ENCODE measurements at places on chromosomes 12 and 14.

DNA sequence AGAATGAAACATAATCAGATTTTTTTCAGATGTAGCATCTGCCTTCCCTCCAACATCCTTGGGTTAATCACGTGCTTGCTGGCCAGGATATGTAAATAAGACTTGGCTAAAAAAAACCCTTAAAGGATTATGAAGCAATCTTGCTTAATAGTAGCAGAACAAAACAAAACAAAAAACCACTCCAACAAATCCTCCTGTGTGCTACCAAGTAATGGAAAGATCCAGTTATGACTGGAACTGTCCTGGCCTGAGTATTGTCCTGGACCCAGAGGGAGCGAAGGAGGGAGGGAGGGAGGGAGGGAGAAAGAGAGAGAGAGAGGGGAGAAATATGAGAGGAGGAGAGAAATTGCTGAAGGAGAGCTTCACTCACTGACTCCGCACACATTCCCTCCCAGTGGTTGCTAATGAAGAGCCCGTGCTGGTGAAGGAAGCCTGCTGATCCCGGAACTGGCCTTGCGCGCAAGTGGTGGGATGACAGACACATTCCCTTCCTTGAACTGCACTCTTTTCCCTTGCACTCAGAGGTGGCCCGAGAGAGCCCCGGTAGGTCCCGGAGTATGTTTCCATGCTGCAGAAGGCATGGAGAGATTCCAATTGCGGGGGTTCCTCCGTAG, 57.2 kb downstream of the HMGA2 start:
- no peak for DNase-seq

DNA sequence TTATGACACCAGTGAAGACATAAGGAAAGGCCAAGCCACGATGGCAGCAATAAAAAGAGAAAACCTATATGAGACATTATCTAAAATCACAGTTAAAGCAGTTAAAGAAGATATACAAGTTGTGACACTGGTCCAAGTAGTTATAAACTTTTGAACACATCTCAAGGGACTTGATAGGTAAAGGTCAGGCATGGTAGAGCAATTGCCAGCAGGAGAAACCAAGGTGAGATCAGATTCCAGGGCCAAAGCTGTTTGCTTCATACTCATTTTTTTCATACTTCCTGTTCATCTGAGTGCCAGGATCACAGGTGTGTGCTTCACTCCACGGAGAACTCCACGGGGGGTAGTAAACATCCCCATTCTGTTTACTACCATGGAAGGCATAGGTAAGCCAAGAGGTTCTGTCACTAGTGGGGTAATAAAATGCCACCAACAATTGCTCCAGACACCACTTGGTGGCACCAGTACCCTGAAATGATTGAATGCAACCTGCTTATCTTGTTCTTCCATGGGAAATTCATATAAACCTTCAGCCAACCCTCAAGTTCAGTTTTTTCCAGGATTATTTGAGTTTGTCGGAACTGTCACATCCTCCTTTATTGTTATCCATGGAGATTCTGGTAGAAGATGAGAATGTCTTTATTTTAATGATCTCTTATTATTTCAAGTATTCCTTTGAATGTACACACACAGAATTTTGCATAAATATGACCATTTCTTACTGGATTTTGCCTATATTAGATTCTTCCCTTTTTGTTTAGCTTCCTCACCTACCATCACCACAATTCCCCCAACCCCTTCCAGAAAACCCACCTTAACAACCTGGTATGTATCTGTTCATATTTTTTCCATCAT, 59.2 kb upstream of the TSPAN8 start:
- DNase-seq: no peak

GRCh38 chr14:54891471-54892245, 11.0 kb downstream of the GCH1 start:
- DNase-seq: no peak

- DNase-seq: no peak
Measured at GRCh38 chr12:91561301-91561957, 378.8 kb upstream of the DCN start.

DNA sequence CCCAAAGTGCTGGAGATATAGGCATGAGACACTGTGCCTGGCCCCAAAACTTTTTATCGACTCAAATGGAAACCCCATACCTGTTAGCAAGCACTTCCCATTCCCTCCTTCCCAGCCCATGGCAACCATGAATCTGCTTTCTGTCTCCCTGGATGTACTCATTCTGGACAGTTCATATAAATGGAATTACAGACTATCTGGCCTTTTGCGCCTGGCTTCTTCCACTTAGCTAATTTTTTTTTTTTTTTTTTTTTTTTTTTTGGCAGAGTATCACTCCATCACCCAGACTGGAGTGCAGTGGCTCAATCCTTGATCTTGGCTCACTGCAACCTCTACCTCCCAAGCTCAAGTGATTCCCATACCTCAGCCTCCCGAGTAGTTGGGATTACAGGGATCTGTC, 134.5 kb upstream of the MED13L start:
- DNase-seq: no peak

DNA sequence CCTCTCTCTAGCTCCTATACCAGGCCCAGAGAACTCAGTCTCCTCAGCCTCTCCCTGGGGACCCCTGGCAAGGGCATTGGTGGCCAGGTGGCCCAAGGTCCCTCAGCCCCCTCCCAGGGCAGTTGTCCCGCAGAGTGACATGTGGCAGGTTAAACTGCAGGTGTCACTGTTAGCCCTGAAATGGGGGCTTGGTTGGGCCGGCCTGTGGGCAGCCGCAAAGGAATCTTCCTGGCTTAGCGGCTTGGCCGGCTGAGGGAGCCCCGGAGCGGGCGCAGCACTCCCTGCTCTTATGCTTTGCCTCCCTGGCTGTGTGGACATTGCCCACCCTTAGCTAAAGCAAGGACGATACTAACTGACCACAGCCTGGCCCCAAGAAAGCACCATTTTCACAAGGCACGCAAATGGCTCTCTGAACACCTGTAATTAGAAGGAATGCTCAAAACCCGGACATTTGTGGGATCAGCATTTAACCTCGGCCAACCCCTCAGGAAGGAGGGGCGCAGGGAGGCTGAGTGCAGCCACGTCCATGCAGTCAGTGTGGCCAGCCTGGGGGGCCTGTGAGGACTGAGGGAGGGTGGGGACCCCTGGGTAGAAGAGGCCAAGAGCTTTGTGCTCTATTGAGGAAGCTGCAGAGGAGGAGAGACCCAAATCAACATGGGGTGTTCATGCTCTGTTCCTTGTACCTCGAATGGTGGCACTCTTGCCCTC, 82.2 kb downstream of the PAPOLA start:
- DNase-seq: no peak

DNA sequence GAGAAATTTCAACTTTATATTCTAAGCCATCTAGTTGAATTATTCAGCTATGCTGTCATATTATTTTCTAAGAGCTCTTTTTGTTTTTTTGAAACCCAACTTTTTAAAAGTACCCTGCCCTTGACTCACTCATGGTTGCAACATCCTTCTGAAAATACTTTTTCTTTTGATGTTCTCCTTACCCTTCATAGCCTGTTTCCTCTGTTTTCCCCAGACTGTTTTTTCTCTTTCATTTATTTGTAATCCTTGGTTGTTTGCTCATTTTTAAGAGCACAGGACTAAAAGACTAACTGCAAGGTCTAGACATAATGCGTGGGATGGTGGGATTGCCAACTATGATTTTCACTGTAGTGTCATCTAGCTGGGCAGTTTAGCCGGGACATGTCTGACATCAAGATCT, 21.2 kb upstream of the CDKL1 start:
- DNase-seq: no peak

GRCh38 chr12:94889445-94890210, 113.9 kb downstream of the NDUFA12 start:
- DNase-seq: no peak

DNA sequence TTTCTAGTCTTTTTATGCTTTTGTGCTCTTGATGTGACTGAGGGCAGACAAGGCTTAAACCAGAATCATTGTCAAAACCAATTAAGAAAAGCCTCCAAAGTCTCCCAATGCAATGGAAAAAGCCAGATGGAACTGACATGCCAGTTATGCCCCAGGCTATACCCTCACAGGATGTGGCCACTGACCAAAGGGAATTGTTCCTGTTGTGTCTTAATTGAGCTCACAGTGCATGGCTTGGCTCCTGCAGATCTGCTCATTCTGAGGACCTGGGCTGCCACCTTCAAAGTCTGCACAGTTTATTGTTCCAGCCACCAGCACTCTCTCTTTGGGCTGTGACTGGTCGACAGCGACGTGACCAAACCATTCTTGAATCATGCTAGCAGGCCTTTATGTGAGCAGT, 17.1 kb upstream of the BICD1 start:
- no peak for DNase-seq

GRCh38 chr14:28305938-28306337, 460.6 kb upstream of the FOXG1 start:
- DNase-seq: no peak

- no peak for DNase-seq
Measured at GRCh38 chr12:128339631-128340030, 72.7 kb downstream of the TMEM132C start.

DNA sequence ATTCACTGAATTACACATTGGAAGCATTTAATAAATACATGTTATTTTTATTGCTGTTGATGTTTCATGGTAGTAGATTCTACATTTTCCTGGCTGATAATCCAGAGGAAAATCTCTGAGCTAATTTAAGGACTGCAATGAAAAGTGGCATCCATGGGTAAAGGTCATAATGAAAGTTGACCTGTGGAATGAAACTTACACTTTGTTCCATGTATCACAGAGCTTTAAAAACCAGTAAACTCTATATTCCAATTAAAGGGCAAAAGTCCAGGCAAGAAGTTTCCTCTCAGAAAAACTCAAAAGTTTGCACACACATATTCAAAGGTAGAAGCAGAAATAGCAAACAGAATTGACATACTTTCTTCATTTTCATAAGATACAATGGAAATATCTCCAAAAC, 44.8 kb upstream of the MYF6 start:
- no peak for DNase-seq

- DNase-seq: no peak
Measured at GRCh38 chr14:23153851-23154796, 29.3 kb downstream of the SLC7A8 start.

DNA sequence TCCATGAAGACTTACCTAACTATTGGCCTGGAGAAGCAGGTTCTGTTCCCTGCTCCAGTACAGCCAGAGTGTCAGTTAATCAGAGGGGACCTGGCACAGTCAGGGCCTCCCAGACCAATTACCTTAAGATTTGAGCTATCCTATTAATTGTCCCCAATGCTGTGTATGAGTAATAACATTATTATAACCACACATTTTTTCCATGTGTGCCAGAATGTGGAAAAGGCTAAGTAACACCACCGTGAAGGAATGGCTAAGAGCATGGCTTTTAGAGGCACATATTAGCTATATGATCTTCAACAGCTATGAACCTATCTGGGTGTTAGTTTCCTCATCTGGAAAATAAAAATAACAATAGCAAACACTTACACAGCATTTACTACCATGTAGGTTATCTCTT, 111.1 kb upstream of the RAP1B start:
- no peak for DNase-seq

DNA sequence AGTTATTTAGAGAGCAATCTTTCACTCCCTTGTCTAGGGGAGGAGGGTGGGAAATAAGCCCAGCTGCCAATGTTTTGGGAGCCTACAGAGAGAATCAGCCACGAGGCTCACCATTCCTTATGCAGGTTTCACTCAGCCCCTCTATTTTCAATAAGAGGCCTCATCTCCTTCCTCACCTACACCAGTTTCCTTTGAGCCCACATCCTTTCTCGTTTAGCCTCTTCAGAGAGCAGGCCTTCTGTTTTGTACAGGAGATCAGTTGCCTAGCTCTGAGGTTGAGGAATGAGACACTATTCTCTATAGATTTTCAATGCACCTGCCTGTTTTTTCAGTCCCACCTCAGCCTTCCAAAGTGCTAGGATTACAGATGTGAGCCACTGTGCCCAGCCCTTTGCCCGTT, 17.9 kb downstream of the SNAPC1 start:
- DNase-seq: no peak

DNA sequence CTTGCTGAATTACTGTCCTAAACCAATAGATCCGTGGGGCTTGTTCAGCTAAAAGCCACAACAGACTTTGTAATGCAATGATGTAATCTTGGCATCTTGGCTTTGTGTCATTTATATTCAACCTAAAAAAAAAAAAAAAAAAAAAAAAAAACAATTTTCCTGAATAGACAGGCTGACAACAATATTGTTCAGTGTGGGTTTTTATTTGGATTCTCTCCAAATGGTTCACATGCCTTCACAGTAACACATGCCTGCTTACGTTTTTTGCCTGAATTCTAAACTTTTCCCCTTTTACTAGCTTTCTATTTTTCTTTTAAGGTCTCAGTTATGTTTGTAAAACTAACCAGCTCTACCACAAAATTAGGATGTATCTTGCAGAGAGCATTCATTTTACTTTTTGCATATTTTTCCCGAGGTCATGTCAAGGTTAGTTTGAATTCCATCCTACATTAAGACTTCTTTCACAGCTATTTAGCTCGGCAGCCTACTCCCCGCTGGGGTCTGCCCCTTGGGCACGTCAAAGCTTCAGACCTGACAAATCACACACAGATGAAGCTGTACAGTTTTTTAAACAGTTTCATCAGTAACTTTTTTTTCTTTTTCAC, 213.7 kb upstream of the NPAS3 start:
- DNase-seq: no peak

DNA sequence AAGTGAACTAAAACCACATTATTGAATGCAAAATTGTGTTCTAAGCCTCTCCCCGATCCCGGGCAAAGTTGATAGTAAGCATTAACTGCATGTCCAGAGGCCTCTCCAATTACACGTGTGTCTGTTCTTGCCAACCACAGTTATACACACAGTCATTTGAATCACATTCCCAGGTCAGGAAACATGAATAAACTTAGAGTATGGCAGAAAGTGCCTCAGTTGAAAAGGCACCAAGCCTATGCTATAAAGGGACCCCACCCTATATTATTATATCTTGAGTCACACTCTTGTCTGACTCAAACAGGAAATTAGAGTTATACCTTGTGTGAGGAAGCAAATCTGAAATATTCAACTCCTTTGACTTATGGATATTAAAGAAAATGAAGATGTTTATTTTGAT, 128.3 kb upstream of the STXBP6 start:
- DNase-seq: no peak

GRCh38 chr14:96145116-96145864, 59.3 kb upstream of the BDKRB2 start:
- no peak for DNase-seq

DNA sequence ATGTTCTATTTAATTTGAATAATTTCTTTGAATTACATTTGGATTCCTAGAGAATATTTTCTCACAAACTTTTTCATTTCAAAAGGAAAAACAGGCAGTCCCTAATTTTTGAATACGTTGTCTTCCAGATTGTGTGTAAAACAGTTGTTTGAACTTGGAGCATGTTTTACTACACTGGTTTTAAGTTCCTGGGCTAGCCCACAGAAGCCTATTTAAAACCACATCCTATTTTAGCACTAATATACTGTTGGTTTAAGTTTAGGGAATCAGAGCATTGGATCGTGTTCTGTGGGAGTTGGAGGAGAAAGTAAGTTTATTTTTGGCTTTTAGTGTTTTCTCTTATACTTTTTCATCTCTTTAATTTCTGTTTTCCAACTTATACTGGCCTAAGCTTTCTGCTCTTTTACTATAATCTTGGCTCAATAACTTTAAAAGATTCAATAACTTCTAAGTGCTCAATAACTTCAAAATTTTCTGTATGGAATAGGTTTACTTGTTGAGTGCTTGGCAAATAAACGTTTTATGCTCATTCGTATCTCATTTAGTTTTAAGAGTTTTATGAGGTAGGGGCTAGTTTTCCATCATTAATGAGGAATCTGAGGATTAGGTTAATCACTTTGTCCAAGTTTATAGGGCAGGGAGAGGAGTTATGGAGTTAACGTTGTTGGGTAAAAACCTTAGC, 14.9 kb downstream of the LEMD3 start:
- DNase-seq: no peak
